ENCODE measurements at places on chromosomes 11 and 22. TPM values are rescaled to one million over a fixed set of nuclear protein-coding genes. Genes with fewer than 3 reads are reported as not detected.

RASD2 gene
- not detected for total RNA-seq

ART1 gene
- total RNA-seq = not detected

OR10V1 gene
- total RNA-seq = not detected

MRGPRX4 gene
- total RNA-seq = not detected

KCNJ1 gene
- not detected for total RNA-seq

BDNF gene
- total RNA-seq = 1.1 TPM

AMBRA1 gene
- 30.0 TPM for total RNA-seq

RNF26 gene
- total RNA-seq = 16.2 TPM

OR9G1 gene
- total RNA-seq = not detected

SPON1 gene
- 0.13 TPM for total RNA-seq

OR10D3 gene
- total RNA-seq = not detected

OR8D4 gene
- not detected for total RNA-seq

CALCA gene
- total RNA-seq = not detected

ZP1 gene
- total RNA-seq = not detected

ISX gene
- total RNA-seq = not detected

SLC22A25 gene
- total RNA-seq = not detected

LGALS12 gene
- not detected for total RNA-seq

RGL4 gene
- not detected for total RNA-seq

Measured in mammary microvascular endothelial cell (primary cell).